ENCODE measurements at places on chromosomes 13 and 19. TPM values are rescaled to one million over a fixed set of nuclear protein-coding genes. Genes with fewer than 3 reads are reported as not detected.

Gene SNRPD2
- 240 TPM for total RNA-seq

Gene VSTM2B
- not detected for total RNA-seq

Gene CABP5
- not detected for total RNA-seq

Gene PEG3
- total RNA-seq = 101 TPM

Gene HIPK4
- 0.14 TPM for total RNA-seq

Gene KCNJ14
- total RNA-seq = 0.45 TPM

Gene SEMA6B
- total RNA-seq = 7.8 TPM

Gene DNAJC15
- 8.2 TPM for total RNA-seq

Gene PLK5
- total RNA-seq = not detected

Gene ANGPTL8
- not detected for total RNA-seq

Gene ZNF547
- total RNA-seq = 4.3 TPM

Gene TMEM238
- 116 TPM for total RNA-seq

Gene OCEL1
- 26.2 TPM for total RNA-seq

Gene TEAD2
- total RNA-seq = 28.0 TPM

Gene ZNF578
- 10.2 TPM for total RNA-seq

Gene AMER2
- 0.18 TPM for total RNA-seq

Gene TBC1D17
- total RNA-seq = 51.4 TPM

Gene NUFIP1
- total RNA-seq = 3.5 TPM

Gene FLT1
- 9.1 TPM for total RNA-seq

Gene FLT3LG
- total RNA-seq = 2.9 TPM

Gene FARP1
- 70.6 TPM for total RNA-seq

Gene C1QTNF9
- 0.85 TPM for total RNA-seq

Gene ZNF90
- 4.1 TPM for total RNA-seq

Gene ZNF559
- total RNA-seq = 30.3 TPM

Gene TEKTIP1
- 0.41 TPM for total RNA-seq

Gene ZNF850
- 2.4 TPM for total RNA-seq

Gene TSSK6
- 22.3 TPM for total RNA-seq

Gene ZNF841
- total RNA-seq = 34.3 TPM

Gene CC2D1A
- total RNA-seq = 64.8 TPM

Gene KLC3
- 7.0 TPM for total RNA-seq

Gene MEIOSIN
- 1.8 TPM for total RNA-seq

Gene IGFLR1
- 9.4 TPM for total RNA-seq

Gene TNFSF9
- not detected for total RNA-seq

Gene KRTDAP
- 58.6 TPM for total RNA-seq

Gene CLEC11A
- 13.8 TPM for total RNA-seq

Gene ZNF577
- 78.2 TPM for total RNA-seq

Gene SYCN
- total RNA-seq = not detected

Gene LSR
- total RNA-seq = 119 TPM

Gene ZNF20
- total RNA-seq = not detected

Gene CLEC17A
- total RNA-seq = 1.0 TPM

Gene IQCN
- 19.5 TPM for total RNA-seq

Gene ERFL
- total RNA-seq = 1.9 TPM

Gene ELAVL3
- total RNA-seq = 0.57 TPM
